Gastrocnemius medialis (tissue), 4 donors: ENCODE measurements at places on chromosomes 16 and 17.

DNA sequence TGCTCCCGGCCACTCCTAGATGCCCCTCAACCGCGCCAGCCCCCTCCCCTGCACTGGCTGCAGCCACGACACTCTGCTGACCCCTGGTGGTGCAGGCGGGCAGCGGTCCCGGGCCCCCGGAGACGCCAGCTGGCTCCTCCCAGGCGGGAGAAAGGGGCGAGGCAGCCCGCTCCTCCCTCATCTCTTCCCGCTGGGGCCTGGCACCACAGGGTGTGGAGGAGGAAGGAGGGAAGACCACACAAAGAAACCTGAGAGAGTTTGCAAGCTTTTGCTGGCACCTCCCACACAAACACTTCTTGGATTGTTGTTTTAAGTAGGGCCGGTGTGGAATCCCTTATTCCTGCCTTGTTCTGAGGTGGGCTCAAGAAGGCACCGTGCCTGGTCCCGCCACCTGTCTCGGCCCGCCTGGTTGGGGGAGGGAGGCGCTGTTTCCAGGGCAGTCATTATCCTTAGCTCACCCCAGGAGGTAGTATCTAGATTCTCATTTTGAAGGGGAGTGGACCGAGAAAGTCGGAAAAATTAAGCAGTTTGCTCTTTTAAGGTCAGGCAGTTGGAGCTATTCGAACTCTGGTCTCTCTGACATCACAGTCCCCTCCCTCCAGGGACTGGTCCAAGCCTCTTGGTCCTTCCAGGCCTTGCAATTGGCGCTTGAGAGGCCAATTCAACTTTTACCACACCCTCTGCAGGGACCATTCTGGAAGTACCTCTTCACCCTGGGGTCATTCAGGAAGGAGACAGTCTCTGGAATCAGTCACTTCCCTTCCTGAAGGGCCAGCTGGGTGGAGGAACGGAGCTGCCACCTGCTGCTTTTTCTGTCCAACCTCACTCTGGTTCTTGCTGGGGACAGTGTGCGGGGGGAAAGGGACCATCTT lies 959 bp upstream of the ANKRD13B start:
- DNase-seq, result peak; percentile 82

GRCh38 chr17:31053071-31053470 lies 41.7 kb upstream of the NF1 start:
- no peak for DNase-seq

DNA sequence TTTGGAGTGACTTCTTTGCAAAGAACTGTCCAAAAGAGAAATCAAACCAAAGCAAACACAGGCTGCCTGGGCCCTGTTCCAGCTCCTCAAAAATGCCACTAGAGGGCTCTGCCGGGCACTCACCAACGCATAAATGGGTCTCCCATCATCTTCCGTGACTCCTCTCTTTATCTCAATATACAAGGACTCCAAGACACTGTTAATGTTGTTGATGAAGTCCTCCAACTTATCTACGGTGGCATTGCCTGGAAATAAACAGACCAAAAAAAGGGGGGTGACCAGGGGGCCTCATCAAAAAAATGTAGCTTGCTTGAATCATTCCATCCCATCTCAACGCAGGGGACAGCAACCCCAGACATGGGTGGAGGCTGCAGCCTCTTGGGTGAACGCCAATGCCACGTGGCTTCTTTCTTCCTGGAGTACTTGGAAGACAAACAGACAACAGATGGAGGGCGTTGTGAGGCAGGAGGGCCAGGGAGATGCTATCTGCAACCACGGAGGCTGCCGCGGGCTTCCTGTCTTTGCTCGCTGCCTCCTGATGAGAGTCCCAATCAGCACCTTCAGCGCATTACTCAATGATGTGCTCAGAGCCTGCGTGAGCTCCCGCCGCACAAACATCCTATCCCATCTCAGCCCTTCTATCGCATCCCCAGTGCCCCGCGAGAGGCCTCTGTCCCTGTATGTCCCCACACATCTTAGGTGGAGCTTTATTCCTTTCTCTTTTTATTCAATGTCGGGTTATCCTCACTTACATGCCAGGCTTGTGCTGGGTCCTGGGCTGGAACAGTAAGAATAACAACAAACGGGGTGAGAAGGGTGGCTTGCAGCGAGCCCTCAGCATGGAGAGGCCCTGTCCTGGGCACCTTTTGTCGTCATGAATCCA lies 32.0 kb downstream of the KDM8 start:
- DNase-seq, result peak; percentile 75

GRCh38 chr17:18947866-18948265 lies 4.1 kb upstream of the SLC5A10 start:
- DNase-seq, result no peak

- no peak for DNase-seq
Observed at GRCh38 chr16:72164691-72165090, 7.3 kb downstream of the PMFBP1 start.

DNA sequence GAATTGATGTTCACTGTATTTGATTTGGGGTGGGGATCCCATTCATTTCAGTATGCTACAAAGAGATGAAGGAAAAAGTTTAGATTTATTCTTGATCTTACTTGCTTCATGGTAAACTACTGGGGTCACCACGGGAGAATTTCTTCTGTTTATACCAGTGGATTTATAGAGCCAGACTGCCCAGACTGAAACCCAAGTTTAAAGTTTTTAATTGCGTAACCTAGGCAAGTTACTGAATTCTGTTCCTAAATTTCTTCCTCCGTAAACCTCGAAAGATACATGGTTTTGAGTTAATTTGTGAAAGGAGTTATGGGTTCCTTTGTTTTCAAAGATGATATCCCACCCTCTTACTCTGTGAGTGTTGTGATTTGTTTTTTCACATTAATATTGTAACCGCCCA lies 26.4 kb downstream of the PIGL start:
- no peak for DNase-seq

GRCh38 chr16:84832488-84833143 lies 12.8 kb downstream of the CRISPLD2 start:
- peak; percentile 94 for DNase-seq

DNA sequence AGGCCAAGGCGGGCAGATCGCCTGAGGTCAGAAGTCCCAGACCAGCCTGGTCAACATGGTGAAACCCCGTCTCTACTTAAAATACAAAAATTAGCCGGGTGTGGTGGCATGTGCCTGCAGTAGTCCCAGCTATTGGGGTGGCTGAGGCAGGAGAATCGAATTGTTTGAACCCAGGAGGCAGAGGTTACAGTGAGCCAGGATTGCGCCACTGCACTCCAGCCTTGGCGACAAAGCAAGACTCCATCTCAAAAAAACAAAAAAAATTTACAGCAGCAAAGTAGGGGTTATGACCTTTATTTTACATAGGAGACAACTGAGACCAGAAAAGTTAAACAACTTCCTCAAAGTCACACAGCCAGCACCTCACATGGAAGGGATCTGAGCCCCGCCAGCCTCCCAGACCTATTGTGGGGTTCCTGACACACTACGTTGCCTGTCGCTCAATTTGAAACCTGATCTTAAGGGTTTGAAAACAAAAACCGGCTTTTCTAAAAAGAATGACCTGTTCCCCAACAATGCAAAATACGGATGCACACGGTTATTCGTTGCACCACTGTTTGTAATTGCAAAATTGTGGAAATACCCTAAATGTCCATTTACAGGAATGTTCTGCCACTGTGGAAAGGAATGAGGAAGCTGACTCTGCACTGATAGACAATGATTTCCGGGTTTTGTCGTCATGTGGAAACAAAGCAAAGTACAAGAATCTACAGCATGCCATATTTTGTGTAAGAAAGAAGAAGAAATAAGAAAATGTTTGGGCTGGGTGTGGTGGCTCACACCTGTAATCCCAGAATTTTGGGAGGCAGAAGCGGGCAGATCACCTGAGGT lies 77.2 kb downstream of the CNGB1 start:
- DNase-seq, result no peak

DNA sequence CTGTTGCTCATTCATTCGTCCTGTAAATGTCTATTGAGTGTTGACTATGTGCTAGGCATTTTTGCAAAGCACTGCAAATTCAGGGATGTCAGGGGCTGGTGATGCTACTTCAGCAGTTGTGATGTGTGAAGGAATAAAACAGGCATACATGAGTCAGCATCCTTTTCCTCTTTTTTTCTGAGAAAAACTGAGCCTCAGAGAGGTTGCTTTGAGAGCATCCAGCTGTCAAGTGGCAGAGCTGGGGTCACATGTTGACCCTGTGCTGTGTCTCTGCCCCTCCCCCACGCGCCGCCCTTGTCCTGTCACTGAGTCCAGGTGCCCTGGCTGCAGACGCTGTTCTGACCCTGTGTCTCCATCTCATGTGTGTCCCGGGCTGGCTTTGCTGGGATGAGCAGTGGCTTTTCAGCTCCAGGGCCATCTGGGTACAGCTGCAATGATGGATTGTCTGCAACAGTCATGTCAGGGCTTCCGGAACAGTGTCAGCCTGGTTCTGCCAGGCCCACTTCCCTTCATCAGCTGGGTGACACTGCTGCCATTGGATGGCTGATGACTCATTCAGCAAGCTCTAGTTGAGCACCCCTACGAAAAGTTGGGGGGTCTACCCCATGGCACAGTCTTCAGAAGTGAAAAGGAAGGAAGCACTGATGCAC lies 14.9 kb downstream of the SEC14L5 start:
- peak; percentile 55 for DNase-seq

- DNase-seq, result peak; percentile 88
Observed at GRCh38 chr16:27526180-27526579, 23.5 kb downstream of the GTF3C1 start.

DNA sequence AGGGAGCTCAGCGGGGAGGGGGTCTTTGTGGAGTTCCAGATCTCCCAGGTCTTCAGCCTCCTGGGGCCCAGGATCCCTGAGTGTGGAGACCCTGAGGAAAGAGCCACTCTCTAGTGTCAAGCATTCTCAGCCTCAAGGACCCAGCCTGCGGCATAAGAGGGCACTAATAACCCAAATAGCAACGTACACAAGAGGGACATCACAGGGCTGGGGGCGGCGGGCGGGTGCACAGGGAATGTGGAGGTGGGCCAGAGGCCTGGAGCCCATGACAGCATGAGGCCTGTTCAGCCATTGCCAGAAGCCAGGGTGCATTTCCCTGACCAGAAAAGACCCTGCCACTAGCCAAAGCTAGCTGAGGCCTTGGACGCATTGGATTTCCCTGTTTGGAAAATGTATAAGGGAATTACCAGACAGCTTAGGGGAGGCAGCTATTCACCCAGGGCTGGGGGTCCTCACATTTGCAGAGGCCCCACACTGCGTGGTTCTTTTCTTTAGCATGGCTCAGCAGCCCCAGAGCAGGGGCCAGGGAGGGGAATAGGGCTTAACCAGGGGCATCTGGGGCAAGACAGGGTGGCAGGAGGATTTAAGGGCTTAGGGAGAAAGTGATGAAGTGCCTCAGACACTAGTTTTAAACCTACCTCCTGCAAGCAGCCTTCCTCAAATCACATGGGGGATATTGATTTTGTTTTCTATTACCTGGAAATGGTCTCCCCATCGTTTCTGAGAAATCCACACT lies 13.5 kb upstream of the ALOX15B start:
- DNase-seq, result no peak

DNA sequence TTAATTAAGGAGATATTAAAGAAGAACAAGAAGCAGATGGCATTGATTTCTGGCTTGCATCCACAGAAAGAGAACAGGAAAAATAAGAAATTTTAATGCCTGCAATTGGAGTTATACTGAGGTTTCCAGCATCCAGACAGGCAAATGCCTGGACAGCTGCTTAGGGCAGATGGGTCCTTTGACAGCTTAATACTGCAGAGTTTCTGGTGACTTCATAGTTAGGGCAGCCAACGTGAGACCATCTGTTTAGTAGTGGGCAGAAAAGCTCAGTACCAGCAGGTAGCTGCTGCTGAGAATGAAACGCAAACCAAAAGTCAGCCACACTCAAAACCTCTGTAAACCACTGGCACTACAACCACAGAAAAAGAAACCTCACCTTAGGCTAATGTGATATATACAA lies 109.8 kb downstream of the CDK5R1 start:
- no peak for DNase-seq

GRCh38 chr17:44081681-44082080 lies 11.1 kb downstream of the G6PC3 start:
- DNase-seq, result no peak

- DNase-seq, result no peak
Observed at GRCh38 chr16:85471469-85472431, 141.4 kb upstream of the GSE1 start.

DNA sequence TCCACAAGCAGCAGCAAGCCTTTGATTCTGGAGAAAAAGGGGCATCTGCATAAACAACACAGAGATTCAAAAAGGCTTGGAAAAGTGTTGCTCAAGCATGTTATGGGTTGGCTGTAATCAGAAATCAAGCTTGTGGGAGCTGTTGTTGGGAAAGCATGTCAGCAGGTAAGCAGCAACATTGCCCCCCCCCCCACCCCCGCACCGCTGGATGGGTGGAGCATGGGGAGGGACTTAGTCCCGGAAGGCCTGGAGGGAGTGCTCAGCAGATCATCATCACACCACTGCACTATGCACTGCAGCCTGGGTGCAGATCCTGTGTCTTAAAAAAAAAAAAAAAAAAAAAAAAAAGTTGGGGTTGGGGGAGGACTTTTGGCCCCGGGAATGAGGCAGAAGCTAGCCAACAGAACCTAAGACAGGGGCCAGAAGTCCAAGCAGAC lies 16.8 kb upstream of the AKAP1 start:
- DNase-seq, result no peak

- DNase-seq, result no peak
Observed at GRCh38 chr16:4696172-4696904, 3.0 kb downstream of the NUDT16L1 start.

GRCh38 chr17:38550661-38551060 lies 55.1 kb downstream of the SRCIN1 start:
- no peak for DNase-seq

GRCh38 chr16:4801051-4801961 lies 1.1 kb downstream of the ROGDI start:
- DNase-seq, result no peak

- DNase-seq, result no peak
Observed at GRCh38 chr16:76650582-76650981, 373.4 kb downstream of the CNTNAP4 start.

GRCh38 chr16:69724981-69725479 lies 1.3 kb downstream of the NQO1 start:
- peak; percentile 29 for DNase-seq

DNA sequence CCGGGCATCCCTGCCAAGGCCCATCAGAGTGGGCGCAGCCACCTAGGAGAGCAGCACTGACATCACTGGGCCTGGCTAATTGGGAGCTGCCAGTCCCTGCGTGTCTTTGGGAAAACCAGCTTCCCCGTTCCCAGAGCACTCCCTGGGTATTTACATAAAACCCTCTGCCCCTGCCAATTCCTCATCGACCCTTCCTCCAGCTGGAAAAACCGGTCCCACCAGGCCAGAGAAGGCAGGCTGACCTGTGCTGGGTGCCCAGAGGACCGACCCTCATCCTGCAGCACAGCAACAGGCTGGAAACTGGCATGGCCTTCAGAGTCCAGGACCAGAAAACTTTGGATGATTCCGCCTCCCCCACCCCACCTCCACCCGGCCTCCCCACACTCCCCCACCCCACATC lies 8.2 kb upstream of the FOXN1 start:
- no peak for DNase-seq
